ENCODE measurements at places on chromosomes 7 and 10.

GRCh38 chr7:92622685-92623084 is 32.5 kb upstream of the FAM133B start:
- DNase-seq = no peak

- DNase-seq = no peak
Observed at GRCh38 chr7:156975620-156976019, 26.1 kb downstream of the NOM1 start.

DNA sequence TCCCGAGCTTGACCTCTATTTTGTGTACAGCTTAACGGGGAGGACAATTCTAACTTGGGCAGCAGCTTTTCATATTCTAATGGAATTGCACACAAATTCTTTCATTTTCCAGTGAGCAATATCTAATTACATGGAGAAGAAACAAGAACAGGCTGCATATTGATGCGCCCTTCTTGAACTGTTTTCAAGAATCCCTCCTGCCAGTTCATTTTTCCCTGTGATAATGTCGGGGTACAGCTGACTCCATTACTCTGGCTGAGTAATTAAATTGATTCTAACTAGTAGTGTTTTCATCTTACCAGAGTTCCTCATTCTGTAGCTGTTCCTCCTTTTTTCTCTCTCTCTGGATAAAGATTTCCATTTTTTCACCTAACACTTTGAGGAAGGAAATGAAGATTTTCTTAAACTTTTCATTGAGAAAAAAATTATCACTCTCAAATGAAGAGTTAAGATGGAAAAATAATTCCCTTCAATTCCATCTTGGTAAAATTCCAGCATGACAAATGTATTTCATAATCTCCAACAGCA is 190.9 kb downstream of the FANK1 start:
- no peak for DNase-seq

GRCh38 chr7:44470135-44470479 is 20.4 kb downstream of the NUDCD3 start:
- no peak for DNase-seq

- DNase-seq = peak; percentile 73
Observed at GRCh38 chr10:70679498-70679897, 7.2 kb downstream of the ADAMTS14 start.

GRCh38 chr10:1124796-1125195 is 68.6 kb downstream of the WDR37 start:
- no peak for DNase-seq

DNA sequence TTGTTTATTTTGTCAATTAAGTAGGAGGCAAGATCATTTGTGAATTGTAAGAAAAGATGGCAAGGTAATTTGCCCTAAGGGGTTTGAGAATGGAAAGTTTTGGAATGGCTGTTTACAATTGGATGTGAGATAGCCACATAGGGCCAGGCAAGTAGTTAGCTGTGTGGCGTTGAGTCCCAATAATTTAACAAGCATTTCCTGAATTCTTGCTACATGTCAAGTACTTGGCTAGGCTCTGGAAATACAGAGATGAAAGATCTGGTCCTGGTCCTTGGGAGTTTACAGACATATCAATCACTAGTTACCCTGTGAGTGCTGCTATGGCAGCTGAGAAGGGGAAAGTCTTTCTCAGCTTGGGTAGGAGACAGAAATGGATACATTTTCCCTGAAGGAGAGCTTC is 401.6 kb downstream of the SUGCT start:
- DNase-seq = no peak

DNA sequence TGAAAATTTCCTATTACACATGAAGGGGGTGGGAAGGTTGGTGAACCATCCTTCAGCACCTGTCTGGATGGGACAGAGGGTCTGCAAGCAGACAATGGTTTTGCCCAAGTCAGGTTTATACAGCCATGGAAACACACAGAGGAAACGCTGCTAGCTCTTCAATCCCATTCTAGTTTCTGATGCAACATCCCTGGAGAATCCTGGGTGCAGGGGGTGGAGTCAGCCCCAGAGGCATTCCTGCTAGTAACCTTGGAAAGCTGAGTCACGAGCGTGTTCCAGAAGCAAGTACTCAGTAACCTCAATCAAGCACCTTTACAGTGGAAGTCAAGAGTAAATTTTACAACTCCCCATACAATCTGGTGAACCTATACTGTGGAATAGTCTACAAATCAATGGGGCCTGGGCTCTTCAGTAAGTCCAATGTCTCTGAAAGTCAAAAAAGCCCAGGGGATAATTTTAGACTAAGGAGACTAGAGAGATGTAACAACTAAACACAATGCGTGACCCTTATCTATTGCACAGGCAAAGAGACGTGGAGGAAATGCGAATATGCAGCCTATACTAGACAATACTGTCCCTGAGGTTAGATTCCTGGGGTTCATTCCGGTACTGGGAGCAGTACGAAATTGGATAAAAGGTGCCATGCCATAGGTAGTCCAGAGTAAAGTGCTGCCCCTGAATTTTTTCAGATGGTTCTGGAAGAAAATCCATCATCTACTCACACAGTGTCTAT is 95.4 kb downstream of the ZRANB1 start:
- DNase-seq = no peak

DNA sequence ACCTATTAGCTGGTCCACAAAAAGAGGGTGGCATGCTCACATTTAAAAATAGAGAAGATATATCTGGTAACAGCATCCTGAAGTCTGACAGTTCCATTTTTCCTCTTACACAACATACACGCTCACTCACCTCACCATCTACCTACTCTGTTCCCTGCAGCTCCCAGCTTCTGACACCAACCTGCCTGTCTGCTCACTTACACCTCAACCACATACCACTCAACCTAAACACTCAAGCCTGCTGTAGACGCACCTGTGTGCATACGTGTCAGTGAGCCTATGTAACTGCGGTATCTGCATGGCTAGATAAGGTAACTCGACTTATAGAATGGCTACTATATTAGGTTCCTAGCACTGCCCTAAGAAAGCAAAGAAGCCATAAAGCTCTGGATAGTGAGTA is 174.9 kb downstream of the DGKI start:
- no peak for DNase-seq

DNA sequence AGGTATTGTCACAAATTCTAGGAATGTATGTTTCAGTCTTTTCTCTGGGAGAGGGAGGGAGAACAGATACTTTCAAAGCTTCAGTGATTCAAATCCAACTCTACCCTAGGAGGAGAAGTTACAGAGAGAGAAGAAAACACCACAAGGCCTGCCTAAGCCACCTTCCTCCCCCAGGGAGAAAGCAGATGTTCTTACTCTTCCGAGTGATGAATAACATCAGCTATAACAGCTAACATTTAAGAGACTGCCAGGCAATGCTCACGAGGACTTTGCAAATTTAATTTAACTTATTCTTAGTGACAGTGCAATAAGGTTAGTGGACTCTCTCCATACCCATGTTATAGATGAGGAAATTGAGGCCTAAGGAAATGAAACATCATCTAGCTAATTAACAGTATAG is 36.8 kb downstream of the TAS2R41 start:
- DNase-seq = no peak

DNA sequence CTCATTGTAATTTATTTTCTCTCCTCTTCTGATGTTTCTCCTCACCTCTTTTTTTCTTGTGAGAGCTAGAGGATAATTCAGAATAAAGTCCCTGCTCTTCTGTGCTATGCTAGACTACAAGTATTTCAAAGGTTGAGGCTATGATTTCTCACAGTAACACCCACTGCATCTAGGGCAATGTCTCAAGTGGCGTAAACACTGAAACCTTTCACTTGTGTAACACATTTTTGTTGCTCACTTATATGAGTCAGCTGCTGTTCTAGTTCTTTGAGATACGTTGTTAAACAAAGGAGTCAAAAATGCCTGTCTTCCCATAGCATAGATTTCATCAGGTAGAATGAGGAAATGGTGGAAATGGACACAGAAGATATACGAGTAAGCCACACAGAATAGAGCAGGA is 305.1 kb upstream of the PITRM1 start:
- peak; percentile 77 for DNase-seq

- DNase-seq = no peak
Observed at GRCh38 chr7:101779267-101779666, 38.2 kb upstream of the CUX1 start.

DNA sequence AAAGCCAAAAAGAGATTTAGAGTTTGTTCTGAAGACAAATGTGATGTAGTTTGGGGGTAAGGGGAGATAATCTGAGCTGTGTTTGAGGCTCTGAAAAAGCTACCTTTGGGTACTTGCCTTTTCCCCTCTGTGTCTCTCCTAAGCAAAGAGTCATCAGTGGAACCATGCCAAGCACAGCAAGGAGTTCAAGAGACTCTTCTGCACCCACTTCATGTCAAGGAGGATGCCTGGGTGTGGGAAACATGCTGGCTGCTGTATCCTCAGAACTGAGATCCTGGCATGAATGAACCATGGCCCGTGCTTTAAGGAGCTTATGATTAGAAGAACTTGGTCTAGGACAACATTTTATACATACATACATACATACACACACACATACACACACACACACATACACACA is 142.9 kb downstream of the NOC3L start:
- no peak for DNase-seq

DNA sequence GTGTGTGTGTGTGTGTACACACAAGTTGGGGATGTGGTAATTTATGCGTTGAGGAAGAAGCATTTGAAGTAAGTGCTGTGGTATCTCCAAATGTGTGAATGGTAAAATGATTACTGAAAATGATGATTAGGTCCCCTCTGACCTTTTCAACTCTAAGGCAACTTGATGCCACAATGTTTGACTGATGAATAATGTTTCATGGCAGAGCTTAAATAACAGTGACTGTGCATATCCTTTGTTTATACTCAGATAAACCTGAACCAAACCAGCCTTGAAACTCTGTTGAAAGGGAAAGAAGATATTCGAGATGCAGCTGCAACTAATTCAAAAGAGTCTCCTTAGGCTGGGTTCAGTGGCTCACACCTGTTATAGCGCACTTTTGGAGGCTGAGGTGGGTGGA is 64.8 kb upstream of the YAE1 start:
- no peak for DNase-seq

- no peak for DNase-seq
Observed at GRCh38 chr7:135758531-135758932, 9.9 kb upstream of the FAM180A start.

DNA sequence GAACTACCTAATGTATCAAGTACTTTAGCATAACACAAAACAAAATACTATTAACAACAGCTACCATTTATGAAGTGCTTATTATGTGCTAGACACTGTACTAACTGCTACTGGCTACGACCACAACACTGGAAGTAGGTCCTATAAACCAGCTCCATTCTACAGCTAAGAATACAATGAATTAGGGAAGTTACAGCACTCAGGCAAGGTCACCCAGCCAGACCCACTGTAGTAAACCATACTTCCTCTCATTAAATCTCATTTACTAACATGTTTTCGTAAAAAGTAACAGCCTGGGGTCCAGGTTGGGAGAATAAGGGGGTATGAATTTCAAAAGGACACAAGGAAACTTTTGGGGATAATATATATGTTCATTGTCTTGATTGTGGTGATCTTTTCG is 25.4 kb downstream of the NAPEPLD start:
- no peak for DNase-seq

- DNase-seq = no peak
Observed at GRCh38 chr10:71372882-71373495, 23.7 kb upstream of the CDH23 start.

GRCh38 chr10:116848032-116848943 is 1.0 kb upstream of the ENO4 start:
- DNase-seq = no peak

DNA sequence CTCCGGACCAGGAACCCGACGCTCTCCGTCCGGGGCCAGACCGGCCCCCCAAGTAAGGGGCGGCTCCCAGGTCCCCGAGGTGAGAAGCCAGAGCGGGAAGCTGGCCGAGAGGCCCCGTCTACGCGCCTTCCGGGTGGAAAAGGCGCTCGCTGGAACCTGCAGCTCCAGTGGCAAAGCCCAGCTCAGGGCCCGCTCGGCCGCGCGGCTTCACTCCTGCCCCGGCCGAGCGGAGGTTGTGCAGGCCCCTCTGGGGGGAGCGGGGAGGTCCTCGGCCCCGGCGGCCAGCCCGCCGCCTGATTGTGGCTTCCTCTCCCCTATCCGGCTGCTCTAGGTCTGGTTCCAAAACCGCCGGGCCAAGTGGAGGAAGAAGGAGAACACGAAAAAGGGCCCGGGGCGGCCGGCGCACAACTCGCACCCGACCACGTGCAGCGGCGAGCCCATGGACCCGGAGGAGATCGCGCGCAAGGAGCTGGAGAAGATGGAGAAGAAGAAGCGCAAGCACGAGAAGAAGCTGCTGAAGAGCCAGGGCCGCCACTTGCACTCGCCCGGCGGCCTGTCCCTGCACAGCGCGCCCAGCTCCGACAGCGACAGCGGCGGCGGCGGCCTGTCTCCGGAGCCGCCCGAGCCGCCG is 2.9 kb downstream of the UNCX start:
- DNase-seq = no peak

- DNase-seq = no peak
Observed at GRCh38 chr7:135246191-135246825, 12.7 kb downstream of the STRA8 start.

DNA sequence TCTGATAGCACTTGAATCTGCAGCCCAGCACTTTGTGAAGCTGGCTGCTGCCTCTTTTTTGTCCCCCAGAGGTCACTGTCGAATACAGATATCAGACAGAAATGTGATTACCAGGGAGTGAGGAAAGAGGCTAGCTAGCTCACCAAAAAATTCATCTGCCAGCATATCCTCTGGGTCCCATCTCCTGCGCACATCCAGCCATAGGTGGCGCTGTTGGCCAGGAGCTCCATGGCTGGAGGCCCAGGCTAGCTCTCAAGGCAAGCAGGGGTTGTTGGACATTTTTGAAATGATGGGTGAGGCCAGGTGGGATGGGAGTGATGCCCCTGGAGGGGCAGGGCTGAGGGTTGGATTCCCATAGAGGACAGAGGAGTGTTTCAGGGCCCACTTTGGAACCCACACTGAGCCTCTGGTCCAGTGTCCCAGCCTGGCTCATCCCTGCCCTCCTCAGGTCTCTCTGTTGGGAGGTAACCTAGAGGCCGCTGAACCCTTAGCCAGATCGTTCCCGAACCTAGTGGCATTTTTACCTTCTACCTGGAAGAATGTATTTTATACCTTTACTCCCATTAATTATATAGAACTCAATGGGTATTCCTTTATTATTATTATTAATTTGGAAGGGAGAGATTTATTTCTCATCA is 14.8 kb downstream of the DPCD start:
- DNase-seq = peak; percentile 43

GRCh38 chr10:36441557-36441956 is 683.8 kb upstream of the ANKRD30A start:
- DNase-seq = no peak

- DNase-seq = no peak
Observed at GRCh38 chr10:70440296-70441160, 953 bp downstream of the NODAL start.

GRCh38 chr7:50358041-50358705 is 53.7 kb downstream of the IKZF1 start:
- no peak for DNase-seq

DNA sequence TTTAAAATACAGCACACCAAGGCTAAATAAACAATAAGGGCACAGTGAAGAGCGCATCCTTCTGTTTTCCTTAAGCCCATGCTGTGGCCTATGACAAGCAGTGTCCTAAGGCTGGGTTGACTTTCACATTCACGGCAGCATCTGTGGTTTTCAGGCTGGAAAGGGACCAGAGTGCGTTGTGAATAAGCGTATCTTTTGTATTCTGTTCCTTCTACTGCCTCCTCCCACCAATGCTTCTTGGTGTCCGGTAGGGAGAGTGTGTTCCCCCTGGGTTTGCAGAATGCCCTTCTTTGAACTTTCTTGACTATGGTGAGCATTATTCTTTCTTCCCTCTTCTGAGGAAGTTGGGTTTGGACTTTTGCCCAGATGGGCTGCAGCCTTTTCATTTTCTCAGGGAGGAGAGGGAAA is 73.6 kb downstream of the ABCA13 start:
- no peak for DNase-seq

Data from fibroblast of the conjunctiva (primary cell).